ENCODE measurements at places on chromosomes 2 and 18.
A peak's percentile ranks its signal among the peaks of the same experiment; 100 is the strongest.

DNA sequence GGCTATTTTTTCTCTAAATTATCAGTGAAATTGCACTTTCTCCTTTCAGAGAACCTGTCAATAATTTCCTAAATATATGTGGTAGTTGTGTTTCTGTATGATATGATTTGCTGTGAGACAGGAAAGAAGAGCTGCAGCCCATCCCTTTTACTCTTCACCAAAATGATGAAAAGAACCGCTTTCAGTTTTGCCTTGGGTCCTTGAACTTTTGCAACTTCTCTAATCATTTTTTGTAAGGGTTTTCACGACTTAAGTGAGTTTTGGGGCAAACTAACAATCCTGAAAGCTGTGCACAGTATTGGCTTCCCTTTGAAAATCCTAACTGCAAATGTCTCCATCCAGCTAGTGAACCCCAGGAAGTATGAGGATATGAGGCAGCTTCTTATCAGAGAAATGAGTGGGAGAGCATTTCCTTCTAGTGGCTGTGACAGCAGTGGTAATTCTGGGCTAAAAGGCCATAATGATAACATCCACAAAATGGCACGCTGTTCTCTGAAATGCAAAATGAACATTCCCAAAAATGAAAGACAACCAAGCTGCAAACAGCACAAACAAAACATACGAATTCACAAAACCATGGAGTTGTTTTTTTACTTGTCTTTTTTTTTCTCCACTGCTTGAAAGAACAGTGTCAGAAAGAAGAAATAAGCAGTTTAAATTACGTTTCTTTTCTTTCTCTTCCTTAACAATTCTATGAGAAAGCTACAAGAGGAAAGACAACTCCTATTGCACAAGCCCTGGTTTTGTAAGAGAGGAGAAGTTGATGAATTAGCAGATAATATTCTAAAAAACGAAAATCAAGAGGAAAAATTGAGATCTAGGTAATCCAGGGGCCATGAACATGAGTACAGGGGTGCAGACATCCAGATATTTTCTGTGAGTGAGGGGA is 1291.6 kb upstream of the ZEB2 start:
- no peak for DNase-seq

DNA sequence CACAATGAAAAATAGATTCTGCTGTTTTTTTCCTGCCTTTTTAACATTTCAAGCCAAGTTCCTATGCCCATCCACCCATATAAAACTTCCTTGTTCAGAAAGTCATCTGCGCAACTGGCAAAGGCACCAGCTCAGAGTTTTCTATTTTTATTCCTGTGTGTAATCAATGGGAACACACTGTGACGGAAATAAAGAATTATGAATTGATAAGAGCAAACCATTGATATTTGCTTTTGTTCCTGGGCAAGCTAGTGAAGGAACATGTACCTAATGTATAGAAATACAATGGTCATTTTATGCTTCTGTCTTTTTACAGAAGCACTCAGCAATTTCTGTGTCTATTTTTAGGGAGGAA is 30.8 kb upstream of the AAK1 start:
- no peak for DNase-seq

- no peak for DNase-seq
Observed at GRCh38 chr18:46657115-46657955, at the start of gene LOXHD1. Gene LOXHD1 (minus strand): TSS chr18:46657220. CDS start chr18:46657033, 187 bp downstream.

DNA sequence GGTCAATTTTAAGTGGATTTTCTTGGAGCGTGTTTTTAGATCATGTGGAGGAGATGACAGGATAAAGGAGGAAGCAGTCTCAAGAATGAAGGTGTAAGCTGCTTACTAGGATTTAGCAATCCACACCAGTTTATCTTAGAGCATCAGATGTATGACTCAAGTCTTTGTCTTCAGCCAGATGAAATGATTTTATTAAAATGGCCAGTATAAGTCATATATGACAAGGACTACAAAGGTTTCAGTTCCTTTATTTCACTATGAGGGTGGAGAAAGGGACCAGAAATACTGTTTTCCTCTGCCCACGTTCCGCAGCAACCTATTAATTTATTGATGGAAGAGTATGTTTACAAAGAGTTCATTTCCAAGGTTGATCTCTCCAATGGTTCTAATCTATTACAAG is 970.5 kb upstream of the SLC39A10 start:
- DNase-seq = no peak

GRCh38 chr2:72361042-72361441 is 213.4 kb upstream of the CYP26B1 start:
- DNase-seq = no peak

- DNase-seq = no peak
Observed at GRCh38 chr2:158618891-158619490, 162.2 kb downstream of the PKP4 start.

DNA sequence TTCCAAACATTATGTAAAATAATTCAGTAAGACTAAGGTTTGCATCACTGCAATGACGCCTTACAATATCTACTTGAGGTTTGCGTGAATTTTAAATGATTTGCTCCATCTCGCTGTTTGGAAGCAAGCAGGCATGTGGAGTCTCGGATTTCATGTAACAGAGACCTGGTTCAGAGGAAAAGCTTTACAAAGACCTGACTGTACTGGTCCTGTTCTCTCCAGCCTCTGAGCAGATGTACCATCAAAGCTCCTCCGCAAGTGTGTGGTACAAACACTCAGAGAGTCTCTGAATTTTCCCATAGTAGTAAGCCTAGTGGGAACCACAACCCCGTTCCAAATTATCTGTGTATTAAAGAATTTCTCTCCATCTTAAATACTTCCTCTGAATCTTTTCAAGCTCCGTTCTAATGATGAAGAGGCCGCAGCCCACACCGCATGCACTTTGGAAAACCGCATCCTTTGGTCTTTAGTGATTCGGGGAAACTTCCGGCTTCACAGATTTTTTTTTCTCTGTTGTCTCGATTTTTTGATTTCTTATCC is 728.1 kb upstream of the SOX11 start:
- DNase-seq = no peak

- DNase-seq = peak; percentile 53
Observed at GRCh38 chr2:27262379-27263286, at the start of gene SLC30A3. Gene SLC30A3 (minus strand): TSS chr2:27263047. CDS start chr2:27262906, 141 bp downstream.

DNA sequence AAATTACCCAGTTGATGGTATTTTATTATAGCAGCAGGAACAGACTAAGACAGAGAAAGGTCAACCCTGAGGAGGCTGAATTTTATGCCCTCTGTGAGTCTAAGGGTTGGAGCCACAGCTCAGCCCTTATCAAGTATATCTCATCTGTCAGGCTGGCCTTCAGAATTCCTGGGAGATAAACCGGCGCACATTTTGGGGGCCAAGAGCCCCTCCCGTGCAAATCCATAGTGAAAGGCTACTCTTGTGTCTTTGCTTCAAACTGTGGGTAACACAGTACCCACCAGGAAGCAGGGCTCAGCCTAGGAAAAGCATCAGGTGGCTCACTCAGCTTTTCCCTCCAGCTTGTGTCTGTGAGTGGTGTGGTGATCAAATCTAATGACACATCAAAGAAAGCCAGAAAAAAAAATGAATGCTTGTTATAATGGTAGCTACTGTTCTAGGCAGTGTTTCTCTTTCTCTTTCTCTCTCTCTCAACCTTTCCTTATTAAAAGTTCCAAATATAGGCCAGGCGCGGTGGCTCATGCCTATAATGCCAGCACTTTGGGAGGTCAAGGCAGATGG is 25.0 kb upstream of the ASXL2 start:
- DNase-seq = no peak

DNA sequence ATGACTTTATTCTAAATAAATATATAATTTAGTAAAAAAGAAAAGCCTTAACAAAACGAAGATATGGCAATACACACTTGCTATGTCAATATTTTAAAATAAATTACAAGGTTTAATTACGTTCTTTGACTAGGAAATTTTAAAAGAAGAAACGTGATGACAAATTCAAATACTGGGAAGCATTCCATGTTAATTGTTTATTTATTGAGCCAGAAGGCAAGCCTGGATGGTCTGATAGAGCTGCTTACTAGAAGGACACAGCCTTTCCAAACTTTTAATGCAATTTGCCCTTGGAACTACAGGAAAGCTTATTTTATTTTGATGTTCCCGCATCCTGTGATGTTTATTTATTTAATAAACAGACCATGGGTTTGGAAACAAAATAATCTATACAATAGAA is 33.4 kb upstream of the DSEL start:
- DNase-seq = no peak

GRCh38 chr2:201656102-201656501 is 12.8 kb upstream of the TMEM237 start:
- no peak for DNase-seq

GRCh38 chr2:238561230-238561629 is 134.5 kb downstream of the ASB1 start:
- no peak for DNase-seq

All from stimulated activated naive CD4-positive, alpha-beta T cell (primary cell).